ENCODE measurements at places on chromosomes 5 and 9.

GRCh38 chr5:81530919-81531318 is 137.0 kb upstream of the ACOT12 start:
- no peak for DNase-seq

DNA sequence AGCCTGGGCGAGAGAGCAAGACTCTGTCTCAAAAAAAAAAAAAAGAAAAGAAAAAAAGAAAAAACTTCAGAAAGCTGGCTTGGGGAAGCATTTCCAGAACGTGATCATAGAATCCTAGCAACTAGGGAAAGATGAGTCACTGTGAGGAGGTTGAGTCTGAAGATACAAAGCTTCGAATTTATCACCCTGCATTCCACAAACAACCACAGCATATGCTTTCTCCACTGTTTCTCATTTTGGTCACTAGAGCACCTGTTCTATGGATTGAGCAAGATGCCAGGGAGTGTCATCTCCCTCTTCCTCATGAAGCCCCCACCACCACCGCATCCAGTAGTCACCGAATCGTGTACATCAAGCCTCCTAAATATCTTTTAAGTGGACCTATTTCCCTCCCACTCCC is 37.9 kb downstream of the SEMA5A start:
- DNase-seq: peak; percentile 55

DNA sequence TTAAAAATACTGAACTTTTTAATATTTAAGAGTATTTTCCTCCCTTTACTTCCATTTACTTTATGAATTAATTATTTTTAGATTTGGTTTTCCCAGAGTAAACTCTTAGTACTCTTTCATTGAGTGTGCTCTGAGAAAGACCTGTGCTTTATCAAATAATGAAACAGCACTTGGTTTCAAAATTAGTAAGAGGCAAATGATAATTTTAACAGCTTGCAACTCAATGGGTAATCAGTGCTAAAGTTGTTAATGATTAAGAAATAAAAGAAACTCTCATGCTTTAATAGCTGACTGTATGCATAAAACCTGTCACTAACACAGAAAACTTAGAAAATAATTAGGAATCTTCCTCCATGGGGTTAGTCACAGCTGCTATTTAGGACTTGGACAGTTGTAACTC is 244.4 kb downstream of the RFX3 start:
- DNase-seq: no peak

DNA sequence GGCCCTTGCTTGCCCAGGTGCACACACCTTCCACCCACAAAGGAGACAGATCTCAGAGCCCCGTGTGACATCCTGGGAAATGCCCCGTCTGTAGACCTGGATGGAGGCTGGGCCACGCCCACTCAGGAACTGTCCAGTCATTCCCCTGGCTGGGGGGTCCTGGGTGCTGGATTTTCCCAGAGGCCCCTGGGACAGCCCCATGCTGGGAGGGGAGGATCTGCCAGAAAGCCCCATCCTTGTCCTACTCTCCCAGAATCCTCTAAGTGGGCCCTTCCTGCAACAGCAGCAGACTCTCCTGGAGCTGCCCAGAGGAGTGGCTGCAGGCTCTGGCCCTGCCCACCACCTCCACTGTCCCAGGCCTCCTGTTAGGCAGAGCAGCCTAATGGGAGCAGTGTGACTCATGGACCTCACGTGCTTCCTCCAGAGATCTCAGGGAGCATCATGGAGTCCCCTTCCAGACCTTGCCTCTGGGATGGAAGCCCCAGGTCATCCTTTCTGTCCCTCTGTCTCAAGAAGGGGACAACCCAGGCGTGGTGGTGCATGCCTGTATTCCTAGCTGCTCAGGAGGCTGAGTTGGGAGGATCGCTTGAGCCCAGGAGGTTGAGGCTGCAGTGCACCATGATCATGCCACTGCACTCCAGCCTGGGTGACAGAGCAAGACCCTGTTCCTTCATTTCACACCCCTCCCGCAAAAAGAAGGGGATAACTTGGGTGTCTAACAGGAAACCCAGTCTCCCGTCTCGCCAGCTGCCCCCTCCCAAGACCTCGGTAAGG is 51.7 kb downstream of the JADE2 start:
- DNase-seq: no peak
